Inflammatory macrophage treated with lipopolysaccharide for 4 hours (primary cell): ENCODE measurements at places on chromosomes 1 and 21.

GRCh38 chr1:96059736-96060135 lies 661.8 kb upstream of the PTBP2 start:
- no peak for DNase-seq

DNA sequence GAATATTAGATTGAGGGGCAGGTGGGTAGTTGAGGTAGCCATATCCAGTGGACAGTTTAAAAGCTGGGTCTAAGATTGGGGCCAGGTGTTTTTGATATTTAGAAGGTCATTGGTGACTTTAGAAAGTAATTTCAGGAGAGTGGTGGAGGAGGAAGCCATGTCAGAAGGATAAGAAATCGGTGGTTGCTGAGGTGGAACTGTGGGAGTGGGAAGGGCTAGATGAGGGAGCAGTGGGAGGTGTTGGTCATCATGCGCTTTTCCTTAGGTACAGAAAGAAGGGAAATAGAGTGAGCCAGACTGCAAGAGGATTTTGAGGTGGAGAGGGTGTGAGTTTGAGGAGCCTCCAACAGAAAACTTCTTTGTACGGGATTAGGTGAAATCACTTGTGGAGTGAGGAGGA lies 7.2 kb downstream of the MTR start:
- no peak for DNase-seq

GRCh38 chr1:180542838-180543145 lies 16.0 kb upstream of the OVAAL start:
- DNase-seq: no peak

GRCh38 chr1:231950331-231951128 lies 323.9 kb downstream of the DISC1 start:
- DNase-seq: no peak

DNA sequence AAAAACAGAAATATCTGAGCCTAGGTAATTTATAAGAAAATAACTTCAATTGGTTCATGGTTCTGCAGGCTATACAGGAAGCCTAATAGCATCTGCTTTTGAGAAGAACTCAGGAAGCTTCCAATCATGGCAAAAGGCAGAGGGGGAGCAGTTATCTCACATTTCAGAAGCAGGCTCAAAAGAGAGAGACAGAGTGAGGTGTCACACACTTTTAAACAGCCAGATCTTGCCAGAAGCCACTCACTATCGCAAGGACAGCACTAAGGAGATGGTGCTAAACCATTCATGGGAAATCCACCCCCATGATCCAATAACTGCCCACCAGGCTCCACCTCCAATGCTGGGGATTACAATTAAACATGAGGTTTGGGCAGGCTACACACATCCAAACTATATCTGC lies 25.5 kb downstream of the RGS18 start:
- no peak for DNase-seq

DNA sequence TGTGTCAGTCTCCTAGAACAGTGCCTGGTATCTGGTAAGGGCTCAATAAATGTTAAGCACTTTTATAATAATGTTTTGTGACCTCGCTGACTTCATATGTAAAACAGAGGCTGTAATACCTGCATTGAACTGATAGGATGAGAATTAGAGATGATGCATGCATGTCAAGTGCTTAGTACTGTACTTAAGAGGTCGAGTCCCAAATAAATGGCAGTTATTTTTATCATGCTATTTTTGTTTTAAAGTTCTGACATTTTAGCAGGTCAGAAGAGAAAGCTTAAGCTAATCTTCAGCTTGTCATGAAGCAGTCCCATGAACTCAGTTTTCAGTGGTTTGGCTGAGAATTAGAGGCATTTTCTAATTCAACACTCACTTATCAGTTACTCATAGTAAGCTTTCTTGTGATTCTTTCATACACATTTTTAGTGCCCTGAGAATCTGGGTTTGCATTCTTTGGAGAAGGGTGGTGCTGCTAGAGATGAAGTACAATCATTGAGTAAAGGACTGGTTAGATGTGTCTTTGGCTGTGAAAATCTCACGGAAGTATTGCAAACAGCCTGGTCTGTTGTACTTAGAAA lies 75.7 kb upstream of the RAVER2 start:
- no peak for DNase-seq

DNA sequence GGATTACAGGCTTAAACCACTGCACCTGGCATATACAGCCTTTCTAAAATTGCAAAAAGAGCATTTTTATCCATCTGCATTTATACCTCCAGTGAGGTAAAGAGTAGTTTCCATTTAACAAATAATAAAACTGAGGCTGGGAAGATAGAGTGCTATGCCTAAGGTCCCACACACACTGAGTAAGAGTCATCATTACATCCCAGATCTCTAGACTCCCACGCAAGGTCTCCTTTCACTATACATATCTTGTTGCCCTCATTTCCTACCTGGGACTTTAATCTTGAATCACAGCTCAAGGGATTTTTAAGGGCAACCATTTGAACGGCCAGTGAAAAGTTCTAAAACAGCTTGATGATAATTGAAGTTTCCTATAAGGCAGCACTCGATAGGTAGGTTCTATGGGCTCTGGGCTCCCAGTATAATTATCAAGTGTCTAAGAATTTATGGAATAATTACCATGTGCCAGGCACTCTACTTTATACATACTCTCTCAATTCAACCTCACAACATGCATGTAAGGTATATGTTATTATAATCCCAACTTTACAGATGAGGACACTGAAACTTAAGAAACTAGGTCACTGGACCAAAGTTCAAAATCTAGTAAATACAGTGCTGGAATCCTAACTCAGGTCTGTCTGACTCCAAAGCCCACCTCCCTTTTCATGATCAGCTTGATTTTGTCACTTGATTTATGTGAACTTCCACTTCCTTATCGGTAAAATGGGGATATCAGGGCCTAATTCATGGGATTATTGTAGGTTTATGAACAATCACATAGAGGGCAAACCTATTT lies 23.3 kb upstream of the EPS15 start:
- DNase-seq: no peak

DNA sequence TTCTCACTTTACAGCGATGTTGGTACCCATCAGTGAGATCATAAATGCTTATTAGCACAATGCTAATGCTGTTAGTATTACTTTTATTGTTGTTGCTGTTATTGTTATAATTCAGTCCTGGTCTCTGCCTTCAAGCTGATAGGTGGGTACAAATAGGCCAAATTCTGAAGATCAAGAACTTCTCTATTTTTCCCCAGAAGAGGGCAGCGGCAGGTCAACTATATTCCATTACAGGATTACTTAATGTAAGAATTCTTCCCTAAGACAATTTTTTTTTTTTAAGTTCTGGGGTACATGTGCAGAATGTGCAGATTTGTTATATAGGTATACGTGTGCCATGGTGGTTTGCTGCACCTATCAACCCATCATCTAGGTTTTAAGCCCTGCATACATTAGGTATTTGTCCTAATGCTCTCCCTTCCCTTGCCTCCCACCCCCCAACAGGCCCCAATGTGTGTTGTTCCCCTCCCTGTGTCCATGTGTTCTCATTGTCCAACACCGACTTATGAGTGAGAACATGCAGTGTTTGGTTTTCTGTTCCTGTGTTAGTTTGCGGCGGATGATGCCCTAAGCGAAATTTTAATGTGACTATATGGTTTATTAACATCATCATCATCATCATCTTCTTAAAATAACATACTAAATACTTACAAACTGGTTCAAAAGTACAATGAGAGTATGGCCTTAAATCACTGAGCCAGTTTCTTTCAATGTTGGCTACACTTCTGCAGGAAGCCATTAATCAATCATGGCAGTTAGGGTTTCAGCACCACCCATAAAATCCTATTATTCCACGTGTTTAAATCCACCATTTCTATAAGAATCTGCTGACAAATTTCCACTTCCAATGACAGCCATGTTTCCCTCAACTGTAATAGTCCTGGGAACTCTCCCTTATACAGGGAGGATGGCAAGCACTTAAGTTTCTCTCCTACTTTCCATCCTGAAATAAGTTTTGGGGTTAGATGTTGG lies 19.2 kb downstream of the SLC19A2 start:
- DNase-seq: peak; percentile 48

GRCh38 chr1:84997667-84998600 lies 1.0 kb upstream of the MCOLN2 start:
- peak; percentile 43 for DNase-seq

- DNase-seq: peak; percentile 91
These were observed 52.8 kb downstream of the IGSF21 start for GRCh38 chr1:18160290-18160942.

- DNase-seq: peak; percentile 64
These were observed 47.3 kb downstream of the KMO start for GRCh38 chr1:241579434-241579833.

DNA sequence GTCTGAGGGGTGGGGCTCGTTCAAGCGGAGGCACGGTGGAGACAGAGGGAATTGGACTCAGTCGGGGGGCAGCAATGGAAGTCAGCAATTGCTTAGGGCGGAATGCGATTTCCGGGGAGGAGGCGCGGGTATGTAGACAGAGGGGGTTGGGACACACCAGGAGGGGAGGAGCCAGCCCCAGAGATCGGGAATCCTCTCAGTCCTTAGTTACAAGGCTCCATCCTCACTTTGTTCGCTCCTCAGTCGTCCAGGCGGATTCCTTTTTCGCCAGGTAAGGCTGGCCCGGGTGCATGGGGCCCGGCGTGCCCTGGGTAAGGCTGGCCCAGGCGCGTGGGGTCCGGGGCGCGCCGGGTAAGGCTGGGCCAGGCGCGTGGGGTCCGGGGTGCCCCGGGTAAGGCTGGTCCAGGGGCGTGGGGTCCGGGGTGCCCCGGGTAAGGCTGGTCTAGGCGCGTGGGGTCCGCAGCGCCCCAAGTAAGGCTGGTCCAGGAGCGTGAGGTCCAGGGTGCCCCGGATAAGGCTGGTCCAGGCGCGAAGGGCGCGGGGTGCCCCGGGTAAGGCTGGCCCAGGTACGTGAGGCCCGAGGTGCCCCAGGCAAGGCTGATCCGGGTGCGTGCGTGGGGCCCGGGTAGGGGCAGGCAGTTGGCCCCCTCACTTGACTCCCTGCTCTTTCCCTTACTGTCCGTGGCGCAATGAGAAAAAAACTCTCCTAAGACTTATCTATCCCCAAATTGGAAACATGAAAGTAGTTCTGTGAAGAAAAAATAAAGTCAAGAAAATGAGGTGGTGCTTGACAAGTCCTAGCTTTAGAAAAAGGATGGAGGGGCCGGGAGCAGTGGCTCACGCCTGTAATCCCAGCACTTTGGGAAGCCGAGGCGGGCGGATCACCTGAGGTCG lies at the start of gene L1TD1:
Gene L1TD1, plus strand, starts transcription at position 199 of the 894 bp plus-strand sequence. CDS start 11,780 bp downstream, outside the sequence.
- DNase-seq: no peak
